Stimulated activated CD4-positive, alpha-beta T cell treated with anti-CD3 and anti-CD28 coated beads, Interleukin-4, amount 100 ng/mL, for 4 hours (primary cell): ENCODE measurements at places on chromosomes 3 and 15.

- DNase-seq: no peak
These were observed 160.9 kb downstream of the IGF1R start for GRCh38 chr15:98809273-98809672.

DNA sequence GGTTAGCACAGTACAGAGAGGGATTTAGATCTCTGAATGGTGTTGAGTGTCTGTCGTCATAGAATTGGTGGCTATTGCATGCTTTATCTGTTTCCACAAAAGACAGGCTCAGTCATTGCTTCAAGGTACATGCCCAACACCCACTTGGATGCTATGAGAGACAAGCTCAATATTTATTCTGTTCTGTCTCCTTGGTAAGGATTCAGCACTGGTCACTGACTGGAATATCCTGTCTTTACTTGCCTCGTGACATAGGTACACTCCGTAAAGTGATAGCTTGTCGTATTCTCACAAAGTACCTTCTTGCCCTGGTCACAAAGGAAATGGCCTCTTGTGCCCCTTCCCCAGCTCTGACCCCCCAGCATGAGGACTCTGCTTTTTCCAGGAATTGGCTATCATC is 72.8 kb upstream of the CTNNB1 start:
- no peak for DNase-seq

GRCh38 chr3:138935505-138935862 is 11.5 kb downstream of the FOXL2 start:
- no peak for DNase-seq

DNA sequence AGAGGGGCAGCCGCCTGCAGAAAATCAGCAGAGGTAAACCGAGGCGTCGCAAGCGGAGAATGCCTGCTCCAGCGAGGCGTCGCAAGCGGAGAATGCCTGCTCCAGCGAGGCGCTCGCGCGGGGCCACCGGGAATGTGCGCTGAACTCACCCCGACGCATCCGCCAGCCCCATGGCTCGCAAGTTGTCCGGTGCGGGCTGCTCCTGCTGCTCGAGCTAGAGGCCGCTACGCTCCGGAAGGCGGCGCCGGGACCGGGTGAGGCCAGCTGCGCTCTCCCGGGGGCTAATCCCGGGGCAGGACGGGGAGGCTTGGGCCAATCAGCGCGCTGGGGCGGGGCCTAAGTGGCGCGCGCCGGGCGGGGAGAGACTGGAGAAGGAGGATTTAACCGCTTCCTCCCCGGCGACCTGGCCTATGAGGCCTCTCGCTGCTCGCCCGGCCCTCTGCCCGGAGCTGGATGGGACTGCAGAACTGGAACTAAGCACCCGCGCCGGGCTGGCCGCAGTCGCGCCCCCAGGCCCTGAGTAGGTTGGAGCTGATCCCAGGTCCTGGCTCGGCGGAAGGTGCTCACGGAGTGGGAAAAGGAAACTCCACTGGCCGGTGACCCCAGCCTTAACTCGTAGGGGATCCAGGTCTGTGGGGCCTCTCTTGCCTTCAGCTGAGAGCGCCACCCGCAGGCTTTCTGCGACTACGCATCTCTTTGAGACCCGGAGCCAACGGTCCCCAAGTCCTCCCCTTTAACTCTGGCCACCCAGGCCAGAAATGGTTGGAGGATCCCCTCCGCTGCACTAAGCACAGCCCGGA is at the start of gene SLC26A6:
Gene SLC26A6 (minus strand): TSS at position 240 of the 800 bp plus-strand sequence. CDS start 68 bp downstream, at position 172.
- DNase-seq: peak; percentile 95

DNA sequence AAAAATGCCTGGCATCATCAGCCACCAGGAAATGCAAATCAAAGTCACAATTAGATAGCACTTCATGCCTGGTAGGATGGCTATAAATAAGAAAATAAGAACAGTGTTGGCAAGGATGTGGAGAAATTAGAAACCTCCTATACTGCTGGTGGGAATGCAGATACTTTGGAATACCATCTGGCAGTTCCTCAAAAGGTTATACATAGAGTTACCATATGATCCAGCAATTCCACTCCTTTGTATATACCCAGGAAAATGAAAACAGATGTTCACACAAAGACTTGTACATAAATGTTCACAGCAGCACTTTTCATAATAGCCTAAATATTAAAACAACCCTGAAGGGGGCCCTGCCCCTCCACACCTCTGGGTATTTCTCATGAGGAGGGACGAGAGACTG is 13.7 kb downstream of the ACSBG1 start:
- no peak for DNase-seq

DNA sequence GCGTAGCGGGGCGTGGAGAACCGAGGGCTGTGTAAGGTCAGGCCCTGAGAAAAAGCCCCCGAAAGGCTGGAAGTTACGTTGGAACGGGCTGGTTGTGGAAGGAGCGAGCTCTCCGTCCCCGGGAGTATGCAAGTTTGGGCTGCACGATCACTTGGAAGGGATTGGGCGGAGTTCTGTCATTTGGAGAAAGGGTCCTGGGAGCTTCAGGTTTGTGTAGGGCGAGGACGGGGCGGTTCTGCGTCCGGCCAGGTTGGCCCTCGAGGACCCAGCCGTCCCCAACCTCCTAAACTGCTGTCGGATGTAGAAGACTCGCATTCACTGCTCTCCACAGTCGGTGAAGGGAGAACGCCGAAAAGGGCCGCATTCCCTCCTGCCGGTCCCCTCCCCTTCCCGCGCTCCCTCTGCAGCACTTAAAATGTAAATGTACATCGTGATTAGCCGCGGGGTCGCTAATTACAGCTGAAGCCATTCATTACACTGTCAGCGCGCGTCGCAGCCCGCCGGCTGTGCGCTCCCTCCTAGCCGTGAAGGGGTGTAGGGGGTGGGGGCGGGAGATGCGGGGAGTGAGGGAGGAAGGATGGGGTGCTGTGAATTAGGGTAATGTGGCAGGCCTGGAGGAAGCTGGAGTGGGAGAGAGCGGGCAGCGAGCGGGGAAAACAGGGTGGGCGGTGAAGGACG is 2.5 kb upstream of the RPP25 start:
- DNase-seq: no peak

DNA sequence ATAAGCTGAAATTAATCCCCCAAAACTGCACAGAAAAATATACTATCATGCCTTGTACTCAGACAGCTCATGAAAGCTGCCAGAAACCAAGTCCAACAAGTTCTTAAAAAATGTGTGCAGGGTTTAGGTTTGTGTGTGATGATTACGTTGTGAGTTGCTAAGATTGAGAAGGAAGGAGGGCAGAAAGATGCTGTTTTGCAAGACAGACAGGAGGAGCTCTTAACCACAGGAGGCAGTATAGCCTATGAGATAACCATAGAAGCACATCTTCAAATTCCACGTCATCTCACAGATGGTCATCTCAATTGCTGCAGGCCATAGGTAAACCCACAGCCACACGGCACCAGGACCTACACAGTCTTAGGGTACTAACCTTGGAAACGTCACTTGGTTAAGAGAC is 191.9 kb downstream of the STT3B start:
- DNase-seq: no peak

- DNase-seq: no peak
These were observed 333.0 kb upstream of the SEMA6D start for GRCh38 chr15:47384341-47384740.

DNA sequence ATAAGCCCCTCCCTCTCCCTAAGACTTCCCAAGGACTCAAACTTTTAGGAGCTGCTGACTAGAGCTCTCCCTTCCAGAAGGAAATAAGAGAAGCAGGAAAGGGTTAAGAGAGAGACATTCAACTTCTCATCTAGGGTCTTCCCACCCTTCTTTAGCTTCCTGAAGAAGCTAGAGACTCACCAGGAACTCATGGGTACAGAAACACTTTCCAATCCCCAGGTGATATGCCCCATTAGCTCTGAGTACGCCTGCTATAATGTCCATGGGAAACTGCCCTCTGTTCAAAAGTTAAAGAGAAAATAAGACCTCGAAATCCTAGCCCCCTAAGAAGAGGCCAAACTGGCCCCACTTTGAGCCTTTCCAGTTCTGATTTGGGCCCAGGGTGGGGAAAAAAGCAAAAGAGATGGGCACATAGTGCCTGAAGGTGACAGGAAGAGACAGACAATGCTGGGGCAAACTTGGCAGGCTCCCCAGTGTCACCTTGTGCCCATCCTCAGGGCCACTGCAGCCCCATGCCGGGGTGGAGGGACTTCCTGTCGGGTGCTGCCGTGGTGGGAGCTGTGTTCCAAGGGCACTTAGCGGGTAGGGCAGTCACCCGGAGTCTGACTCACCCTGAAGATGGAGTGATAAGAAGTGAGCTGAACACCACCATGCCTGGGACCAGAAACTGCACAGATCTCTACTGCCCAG is 29.5 kb downstream of the CCDC12 start:
- DNase-seq: peak; percentile 34

DNA sequence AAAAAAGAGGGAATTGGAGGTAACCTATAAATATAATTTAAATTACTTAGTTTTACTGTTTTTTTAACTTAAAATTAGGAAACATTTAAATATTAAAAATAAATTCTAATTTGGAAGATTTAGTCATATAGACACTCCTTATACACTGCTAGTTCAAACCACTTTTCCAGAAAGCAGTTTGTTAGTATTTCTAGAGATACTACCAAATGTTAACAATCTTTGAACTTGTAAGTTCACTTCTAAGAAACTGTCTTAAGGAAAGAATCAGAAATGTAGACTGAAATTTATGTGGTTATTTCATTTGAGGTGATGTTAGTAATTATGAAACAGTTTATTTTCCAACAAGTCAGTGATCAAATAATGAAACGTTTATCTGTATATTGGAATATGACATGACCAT is 22.7 kb downstream of the CTDSPL2 start:
- no peak for DNase-seq

- DNase-seq: no peak
These were observed 826.8 kb upstream of the CFAP20DC start for GRCh38 chr3:59876533-59877062.
